Hematopoietic multipotent progenitor cell treated with erythropoietin and hydrocortisone succinate and interleukin-3 and kit ligand, for 8 days (in vitro differentiated cells): ENCODE measurements at places on chromosomes 1 and 21.

GRCh38 chr1:189499736-189500135, 977.9 kb downstream of the BRINP3 start:
- no peak for DNase-seq

DNA sequence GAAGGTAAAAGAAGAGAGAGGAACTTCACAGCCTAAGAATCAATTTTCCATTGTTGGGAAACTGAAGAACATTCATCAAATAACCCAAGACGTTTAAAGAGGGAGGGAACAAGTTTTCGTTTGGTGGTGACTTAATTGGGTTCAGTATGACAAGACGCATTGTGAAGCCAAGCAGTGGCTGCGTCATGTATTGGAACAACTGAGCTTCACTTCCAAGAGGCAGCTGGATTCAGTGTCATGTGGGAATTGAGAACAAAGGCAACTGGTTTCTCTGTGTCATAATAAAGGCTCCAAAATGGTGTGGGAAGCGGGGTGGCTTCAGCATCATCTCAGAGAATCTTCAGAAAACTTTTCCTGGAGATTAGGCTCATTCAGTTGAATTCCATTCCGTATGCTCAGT, 29.8 kb upstream of the RC3H1 start:
- no peak for DNase-seq

DNA sequence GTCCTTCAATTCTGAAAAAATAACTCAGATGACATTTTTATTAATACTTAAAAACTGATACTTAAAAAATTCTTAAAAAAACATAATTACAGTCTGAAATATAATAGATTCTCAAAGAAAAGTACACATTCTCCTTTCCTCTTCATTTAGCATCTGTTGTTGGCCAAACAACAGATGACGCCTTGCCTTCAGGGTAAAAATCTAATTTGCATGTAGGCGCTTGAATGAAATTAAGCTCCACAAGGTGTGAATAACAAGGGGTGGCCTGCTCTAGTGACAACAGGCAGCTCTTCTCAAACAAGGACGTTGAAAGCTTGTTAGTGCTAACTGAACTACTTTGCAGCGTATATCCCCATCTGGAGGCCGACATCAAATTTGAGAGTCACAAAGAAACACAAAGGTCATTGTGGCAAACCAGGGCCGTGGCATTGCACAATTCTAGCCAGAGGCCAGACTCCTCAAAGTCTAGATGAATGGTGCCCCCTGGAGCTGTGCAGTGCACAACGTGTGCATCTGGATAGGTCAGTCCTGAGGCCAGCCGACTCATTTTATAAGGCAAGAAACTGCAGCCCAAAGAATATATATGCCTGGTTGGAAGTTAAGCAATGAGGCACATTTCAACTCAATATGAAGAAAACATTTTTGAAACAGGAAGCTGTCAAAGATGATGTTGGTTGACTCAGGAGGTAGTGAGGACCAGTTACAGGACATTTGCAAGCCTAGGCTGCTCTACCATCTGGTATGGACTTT, 459.2 kb upstream of the RUNX1 start:
- DNase-seq: peak; percentile 72

- no peak for DNase-seq
Measured at GRCh38 chr21:25171438-25171837, 435.8 kb downstream of the MRPL39 start.

DNA sequence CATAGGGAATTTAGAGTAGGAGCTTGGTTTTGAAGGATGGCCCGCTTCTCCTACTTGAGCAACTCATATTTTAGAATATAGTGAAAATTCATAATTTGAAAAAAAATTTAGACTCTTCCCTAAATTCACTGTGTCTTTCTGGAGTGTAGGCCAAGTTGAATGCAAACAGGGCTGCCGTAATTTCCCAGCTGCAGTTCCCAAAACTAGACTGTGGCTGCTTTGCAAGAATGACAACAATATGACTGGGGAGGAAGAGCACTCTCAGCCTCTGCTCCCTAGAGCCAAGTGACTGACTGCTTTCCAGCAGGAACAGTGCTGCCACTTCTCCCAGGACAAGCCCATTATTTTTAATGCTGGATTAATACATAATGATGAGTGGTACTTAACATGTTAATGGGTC, 209.0 kb downstream of the RHOU start:
- DNase-seq: no peak
